ENCODE measurements at places on chromosomes 4 and X.

- no peak for DNase-seq
These were observed 322.4 kb downstream of the ARHGAP10 start for GRCh38 chr4:148054275-148054674.

GRCh38 chr4:123468479-123469031 lies 72.0 kb downstream of the SPRY1 start:
- DNase-seq: no peak

DNA sequence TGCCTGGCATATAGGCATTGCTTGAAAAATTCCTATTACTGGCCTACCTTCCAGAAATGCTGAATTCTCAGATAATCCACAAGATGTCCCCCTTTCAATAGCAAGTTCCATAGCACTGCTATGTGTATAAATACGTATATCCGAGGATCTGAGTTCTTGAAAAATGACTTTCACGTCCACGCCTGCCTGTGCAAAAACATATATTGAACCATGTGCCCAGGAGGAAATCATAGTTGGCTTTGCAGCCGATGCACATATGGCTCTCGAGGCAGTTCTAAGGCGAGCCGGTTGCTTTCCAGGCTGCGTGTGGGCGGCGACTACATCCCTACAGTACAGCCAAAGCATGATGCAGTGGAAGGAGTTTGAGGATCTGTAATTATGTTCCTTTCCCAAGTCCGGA lies 55.4 kb upstream of the ESX1 start:
- no peak for DNase-seq

GRCh38 chr4:25466966-25467697 lies 90.1 kb downstream of the ANAPC4 start:
- DNase-seq: no peak

- DNase-seq: no peak
These were observed 50.7 kb downstream of the SCD5 start for GRCh38 chr4:82747686-82748575.

DNA sequence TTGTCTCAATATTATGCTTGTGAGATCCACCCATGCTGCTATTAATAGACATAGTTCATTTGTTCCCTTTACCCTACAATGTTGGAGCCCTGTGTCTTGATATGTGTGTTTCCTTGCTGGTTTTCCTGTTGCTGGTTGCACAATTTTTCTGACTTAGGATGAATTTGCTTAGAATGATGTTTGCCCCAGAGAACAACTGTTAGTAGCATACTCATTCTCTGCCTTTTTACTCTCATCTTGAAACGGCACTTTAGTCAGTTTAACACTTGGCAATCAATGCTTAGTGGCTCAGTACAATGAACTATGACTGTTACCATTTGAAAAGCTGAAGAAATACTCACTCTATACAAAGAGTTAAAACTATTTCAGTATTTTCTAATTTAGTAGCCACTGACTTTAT lies 158.8 kb upstream of the NDST4 start:
- DNase-seq: no peak

- no peak for DNase-seq
These were observed 166.7 kb downstream of the FHIP1A start for GRCh38 chr4:151575646-151576045.

DNA sequence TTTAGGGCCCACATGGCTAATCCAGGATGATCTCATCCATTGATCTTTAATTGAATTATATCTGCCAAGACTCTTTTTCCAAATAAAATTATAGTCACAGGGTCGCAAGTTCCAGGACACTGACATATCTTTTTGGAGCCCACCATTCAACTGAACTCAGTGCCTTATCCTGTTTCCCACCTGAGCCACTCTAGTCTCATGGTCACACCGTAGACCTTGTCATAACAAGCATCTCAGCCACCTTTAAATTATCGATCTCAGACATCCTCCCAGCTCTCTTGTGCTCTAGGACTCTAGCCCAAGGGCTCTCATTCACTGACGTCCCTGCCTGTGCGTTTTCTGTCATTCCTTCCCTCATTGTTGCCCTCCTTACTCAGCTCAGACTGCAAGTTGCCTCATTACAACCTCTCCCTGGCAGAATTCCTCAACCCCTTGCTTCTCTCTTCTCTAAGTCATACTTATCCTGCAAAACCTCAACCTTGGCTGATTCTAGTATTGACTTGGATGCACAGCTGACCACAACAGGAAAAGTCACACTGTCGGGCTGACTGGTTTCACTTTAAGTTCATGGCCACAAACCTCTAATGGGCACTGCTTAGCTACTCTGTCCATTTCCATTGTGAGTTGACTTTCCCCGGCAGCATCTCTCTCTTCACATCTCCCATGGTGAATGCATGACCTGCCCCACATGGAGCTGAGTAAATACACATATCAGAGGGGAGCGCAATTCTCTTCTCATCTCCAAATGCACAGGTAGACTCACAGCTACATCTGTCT lies 91.0 kb upstream of the TRIM2 start:
- DNase-seq: no peak

DNA sequence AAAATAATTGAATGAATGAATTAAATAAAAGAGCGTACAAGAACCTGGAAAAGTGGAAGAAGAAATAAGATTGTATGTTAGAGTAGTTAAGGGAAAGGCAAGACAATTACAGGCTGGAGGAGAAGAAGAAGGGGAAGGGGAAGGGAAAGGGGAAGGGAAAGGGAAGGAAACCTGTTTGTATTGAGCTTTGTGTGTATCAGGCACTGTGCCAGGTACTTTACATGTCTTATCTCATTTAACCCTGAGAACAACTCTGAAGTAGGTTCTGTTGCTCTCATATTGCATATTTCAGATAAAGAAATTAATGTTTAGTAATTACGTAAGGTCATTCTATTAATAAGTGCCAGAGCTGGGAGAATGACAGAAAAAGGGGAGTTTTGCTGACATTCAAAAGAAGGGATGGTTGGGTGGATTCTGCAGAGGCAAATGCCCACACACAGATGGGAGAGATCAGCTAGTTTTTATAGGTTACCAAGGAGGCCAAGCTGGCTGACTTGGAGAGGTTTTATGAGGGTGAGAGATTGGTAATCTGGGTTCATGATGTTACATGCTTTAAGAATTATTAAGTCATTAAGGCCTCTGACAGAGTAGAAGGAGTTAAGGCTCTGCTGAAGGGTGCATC lies 92.3 kb upstream of the LCORL start:
- DNase-seq: no peak

- DNase-seq: no peak
These were observed 134.1 kb upstream of the MAP3K15 start for GRCh38 chrX:19649226-19649995.

DNA sequence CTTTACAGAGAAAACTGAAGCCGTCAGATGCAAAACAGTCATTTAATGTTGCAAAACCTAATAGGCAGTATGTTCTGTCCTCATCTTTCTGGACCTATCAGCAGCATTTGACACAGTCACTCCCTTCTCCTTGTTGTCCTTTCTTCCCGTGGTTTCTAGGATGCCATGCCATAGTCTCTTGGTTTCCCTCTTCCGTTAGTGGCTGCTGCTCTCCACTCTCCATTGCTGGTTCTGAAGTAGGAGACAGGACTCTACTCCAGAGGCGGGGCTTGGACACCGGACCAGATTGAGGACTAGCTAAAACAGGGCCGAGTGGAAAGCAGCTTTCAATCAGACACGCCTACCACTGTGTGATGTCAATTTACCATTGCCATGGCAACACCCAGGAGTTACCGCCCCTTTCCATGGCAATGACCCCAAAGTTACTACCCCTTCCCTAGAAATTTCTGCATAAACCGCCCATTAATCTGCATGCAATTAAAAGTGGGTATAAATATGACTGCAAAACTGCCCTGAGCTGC lies 88.8 kb upstream of the CCDC160 start:
- DNase-seq: no peak

GRCh38 chr4:4864443-4864939 lies 5.0 kb downstream of the MSX1 start:
- no peak for DNase-seq

DNA sequence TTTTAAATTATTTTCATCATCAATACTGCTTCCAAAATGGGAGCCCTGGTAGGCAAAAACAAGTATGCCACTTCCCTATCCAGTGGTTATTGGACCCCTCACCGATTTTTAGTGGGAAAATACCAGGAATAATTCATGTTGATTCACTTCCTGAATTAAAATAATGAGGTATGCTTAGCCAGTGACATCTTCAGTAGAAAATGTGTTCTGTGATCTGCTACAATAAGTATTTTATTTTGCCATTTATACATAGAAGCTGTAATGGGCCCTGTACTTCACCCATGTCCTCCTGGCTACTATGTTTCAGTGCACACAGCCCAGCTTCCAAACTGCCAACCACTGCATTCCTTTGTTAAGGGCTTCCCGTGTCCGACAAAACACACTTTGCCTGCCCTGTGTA lies 41.0 kb upstream of the KLHL34 start:
- DNase-seq: no peak

- DNase-seq: no peak
These were observed 473 bp upstream of the VAMP7 start for GRCh38 chrX:155880586-155881157.

Measured in activated gamma-delta T cell (primary cell).